ENCODE measurements at places on chromosomes 4 and X. TPM values are rescaled to one million over a fixed set of nuclear protein-coding genes. Genes with fewer than 3 reads are reported as not detected.

Gene AREG
- 0.30 TPM for total RNA-seq

Gene DSPP
- total RNA-seq: not detected

Gene ADH7
- total RNA-seq: not detected

Gene FAM3A
- 52.2 TPM for total RNA-seq

Gene GPRIN3
- total RNA-seq: 0.03 TPM

Gene TLR10
- total RNA-seq: not detected

Gene ELF2
- total RNA-seq: 35.7 TPM

Gene ACSL1
- total RNA-seq: 37.0 TPM

Gene HSFX4
- not detected for total RNA-seq

Gene MAGEA2
- total RNA-seq: not detected

Gene GLRA3
- not detected for total RNA-seq

Gene BRCC3
- total RNA-seq: 14.3 TPM
